Activated naive CD4-positive, alpha-beta T cell treated with Interleukin-2 at 50 U/mL for 16 hours (primary cell): ENCODE measurements at places on chromosomes 13 and 19.

DNA sequence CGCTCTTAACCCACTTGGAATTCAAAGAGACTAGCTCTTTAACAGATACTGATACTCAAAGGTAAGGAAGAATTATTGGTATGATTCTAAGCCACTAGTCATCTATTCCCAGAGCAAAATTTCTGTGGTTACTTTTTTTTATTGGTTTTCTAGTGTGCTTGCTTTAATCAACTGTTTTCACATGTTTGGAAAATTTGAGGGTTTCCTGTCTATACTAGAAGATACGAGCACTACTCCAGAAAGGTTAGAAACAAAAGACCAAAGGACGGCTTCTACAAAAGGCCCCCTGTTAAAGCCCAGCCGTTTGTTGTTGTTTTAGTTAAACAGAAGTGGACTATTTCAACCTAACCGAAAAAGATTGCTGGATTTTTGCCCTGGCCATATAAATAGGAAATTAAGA lies 18.5 kb upstream of the LPAR6 start:
- no peak for DNase-seq

DNA sequence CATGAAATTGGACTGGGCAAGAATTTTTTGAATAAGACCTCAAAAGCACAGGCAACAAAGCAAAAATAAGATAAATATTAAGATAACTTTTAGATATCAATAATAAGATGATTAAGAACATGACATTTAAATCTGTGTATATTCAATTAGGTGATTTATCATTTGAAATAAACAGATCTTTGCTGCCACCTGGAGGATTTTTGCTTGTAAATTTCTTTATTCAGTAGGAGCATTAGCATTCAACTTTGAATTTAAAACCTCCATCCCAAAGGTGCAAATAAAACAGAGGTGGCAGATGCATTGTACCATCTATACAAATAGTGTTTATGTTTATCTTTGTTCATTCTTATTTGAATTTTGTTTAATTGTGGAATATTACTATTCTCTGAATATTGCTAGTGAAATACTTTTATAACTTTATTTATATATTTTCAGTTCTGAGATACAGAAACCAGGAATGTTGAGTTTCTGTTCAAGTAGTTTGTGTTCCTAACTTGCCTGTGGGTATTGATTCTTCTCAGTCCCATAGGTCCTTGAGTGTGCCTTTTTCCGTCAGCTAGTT lies 20.9 kb downstream of the COG6 start:
- no peak for DNase-seq

GRCh38 chr13:32075170-32075851 lies 43.7 kb downstream of the FRY start:
- no peak for DNase-seq

GRCh38 chr19:39590265-39590664 lies 12.1 kb upstream of the LGALS13 start:
- no peak for DNase-seq

DNA sequence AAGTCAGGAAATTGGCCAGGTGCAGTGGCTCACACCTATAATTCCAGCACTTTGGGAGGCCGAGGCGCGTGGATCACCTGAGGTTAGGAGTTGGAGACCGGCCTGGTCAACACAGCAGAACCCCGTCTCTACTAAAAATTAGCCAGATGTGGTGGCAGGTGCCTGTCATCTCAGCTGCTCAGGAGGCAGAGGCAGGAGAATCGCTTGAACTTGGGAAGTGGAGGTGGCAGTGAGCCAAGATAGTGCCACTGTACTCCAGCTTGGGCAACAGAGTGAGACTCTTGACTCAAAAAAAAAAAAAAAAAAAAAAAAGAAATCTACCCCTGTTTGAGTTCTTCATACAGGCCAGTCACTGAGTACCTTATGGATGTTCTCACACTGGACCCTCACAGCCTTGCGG lies 42.0 kb downstream of the SLC15A1 start:
- no peak for DNase-seq

DNA sequence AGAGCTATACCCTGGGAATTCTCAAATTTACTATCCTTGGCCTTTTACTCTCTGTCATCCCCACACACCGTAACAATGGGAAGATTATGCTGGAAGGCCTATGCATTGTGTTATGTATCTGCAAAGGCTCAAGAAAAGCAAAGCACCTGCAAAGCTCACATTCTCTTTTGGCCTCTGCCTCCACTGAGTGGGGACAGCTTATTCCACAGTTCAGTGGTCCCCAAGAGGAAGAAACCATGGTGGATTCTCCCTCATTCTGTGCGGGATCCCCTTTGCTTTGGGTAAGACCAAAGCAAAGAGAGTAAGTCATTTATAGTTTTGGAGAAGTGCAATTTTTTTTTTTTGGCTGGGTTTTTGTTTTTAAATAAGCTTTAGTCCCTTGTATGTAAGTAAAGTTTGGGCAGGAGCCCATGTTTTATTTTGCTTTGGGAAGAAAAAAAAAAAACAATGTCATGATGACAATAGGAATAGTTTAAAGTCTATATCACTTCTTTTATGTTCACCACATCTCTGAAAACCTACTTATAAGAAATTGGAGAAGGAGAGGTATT lies 530.6 kb downstream of the FGF9 start:
- no peak for DNase-seq

GRCh38 chr19:51086153-51086850 lies 3.6 kb upstream of the KLK14 start:
- DNase-seq, result no peak

DNA sequence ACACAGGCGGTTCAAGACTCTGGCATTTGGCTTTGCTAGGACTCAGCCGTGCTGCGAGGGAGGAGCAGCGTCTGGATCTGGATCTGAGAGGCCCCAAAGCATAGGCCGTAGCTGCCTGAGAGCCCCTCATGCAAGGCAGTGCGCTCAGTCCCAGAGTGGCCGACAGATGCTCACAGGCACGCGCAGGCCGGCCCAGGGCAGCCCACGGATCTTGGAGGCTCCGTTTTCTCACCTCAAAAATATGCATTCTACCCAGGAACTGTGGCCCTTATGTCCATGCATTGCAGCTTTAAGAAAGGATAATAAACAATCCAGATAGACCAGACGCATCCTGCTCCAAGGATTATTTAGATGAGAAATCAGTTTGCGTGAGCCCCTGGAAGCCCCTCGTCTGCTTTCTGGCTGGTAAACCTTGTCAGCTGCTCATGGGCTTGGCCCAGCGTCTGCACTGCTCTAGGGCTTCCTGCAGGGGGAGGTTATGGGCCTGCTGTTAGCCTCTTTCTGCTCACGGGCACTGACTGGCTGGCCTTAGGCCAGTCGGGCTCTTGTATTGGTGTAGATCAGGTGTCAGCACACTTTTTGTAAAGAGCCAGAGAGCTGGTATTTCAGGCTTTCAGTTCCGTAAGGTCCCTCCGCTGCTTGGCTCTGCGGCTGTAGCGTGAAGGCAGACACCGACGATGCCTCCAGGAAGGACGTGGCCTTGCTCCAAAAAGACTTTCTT lies 24.2 kb downstream of the TEX29 start:
- DNase-seq, result no peak

DNA sequence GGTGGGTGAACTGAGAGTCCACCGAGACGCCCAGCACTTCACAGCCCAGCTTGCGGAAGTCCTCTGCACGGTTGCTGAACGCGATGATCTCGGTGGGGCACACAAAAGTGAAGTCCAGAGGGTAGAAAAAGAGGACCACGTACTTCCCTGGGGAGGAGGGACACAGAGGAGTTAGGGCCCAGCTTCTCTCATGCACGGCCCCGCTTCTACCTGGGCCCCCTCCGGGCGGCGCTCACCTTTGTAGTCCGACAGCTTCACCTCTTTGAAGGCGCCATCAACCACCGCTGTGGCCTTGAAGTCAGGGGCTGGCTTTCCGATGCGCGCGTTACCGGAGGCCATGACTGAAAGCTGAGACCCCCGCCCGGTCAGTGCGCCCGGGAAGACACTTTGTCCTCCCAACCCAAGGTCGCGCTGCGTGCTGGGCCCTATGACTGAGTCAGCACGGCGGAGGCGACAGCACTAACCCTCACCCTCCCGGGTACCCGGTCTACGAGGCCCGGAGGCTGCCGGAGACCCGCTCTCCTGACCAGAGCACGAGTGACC lies 606 bp downstream of the PRDX2 start:
- peak; percentile 33 for DNase-seq

- DNase-seq, result no peak
These were observed 2.3 kb downstream of the NCCRP1 start for GRCh38 chr19:39199025-39199424.

GRCh38 chr13:20415694-20416107 lies 110.0 kb downstream of the CRYL1 start:
- DNase-seq, result no peak

- DNase-seq, result no peak
These were observed 27.8 kb upstream of the IGSF23 start for GRCh38 chr19:44585371-44586133.

- DNase-seq, result no peak
These were observed 20.1 kb downstream of the PLEKHF1 start for GRCh38 chr19:29685326-29685725.

GRCh38 chr19:17606590-17607185 lies 51.2 kb downstream of the COLGALT1 start:
- DNase-seq, result no peak

DNA sequence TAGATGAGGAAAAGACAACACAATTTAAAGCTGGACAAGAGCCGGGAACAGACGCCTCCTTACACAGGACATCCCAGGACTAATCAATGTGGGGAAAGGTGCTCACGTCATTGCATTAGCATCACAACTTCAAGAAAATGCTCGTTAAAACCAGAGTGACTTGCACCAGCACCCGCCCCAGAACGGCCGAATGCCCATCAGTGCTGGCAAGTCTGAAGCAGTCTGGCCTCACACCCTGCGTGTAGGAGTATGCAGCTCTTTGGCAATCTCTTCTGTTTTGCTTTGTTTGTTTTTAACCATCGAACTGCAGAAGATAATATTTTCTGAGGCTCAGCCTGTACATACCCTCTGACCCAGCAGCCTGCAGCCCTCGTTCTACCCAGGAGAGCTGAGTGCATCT lies 44.8 kb upstream of the LDLR start:
- no peak for DNase-seq

- no peak for DNase-seq
These were observed 24.4 kb downstream of the MYO1F start for GRCh38 chr19:8552810-8553209.

- no peak for DNase-seq
These were observed 29.7 kb downstream of the OLFM2 start for GRCh38 chr19:9906475-9907087.

- DNase-seq, result peak; percentile 71
These were observed 86.0 kb downstream of the GADD45B start for GRCh38 chr19:2561895-2562294.

GRCh38 chr19:33090179-33090578 lies 9.2 kb downstream of the GPATCH1 start:
- DNase-seq, result no peak

DNA sequence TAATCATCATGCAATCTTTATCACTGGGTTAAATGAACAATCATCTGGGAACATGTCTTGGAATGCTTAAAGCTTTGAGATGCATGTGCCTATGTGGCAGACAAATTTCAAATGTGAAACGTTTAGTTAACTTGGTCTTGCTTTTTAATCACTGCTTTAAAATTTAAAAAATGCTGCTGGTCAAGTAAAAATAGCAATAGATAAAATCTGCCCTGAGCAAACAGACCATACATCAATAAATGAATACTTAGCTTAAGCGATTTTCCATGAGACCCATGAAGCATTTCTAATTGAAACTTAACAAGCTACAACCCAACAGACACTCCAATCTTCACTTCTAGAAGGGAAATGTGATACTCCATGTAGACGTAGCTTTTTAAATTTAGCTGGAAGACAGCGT lies 1.9 kb upstream of the KL start:
- no peak for DNase-seq

DNA sequence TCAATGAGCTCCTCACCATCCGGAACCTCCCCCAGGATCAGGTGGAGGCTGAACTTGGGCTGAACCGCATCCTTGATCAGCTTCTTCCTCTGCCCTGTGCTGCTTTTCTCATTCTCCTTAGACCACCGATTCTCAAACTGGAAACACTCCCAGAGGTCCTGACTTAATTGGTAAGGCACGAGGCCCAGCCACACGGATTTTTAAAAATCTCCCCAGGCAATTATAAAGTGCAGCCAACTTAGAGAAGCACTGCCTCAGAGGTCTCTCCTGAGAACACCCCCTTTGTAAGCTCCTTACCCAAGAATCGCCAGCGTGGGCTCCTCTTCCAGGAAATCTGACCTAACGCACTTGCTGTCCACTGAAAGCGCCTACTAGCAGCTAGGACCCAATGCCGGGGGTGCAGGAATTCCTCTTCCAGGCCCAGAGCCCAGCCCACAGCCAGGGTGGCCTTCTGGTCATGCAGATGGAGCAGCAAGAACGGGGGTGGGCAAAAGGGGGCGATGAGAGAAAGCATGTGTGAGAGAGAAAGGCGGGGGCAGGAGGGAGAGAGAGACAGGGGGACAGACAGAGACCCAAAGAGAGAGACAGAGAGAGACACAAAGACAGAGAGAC lies 66.9 kb upstream of the CACNA1A start:
- DNase-seq, result no peak

GRCh38 chr19:35959040-35959967 lies 23.1 kb downstream of the LRFN3 start:
- peak; percentile 83 for DNase-seq

DNA sequence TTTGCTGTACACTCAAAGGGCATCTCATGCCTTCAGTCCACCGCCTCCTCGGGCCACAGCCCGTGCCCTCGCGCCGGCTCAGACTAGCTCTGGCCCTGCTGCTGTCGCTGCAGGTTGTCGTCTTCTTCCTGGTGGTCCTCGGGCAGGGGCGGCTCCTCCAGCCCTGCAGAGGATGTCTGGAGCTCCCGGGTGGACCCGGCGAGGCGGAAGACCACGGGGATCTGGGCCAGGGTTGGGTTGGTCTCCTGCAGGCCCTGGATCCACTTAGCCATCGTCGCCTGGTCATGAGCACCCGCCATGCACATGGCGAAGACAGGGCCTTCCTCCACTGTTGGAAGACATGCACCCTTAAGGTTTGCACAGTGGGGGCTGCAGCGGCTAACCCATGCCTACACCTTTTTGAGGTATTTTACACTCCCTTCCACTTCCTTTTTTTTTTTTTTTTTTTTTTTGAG lies 489 bp upstream of the ZNF653 start:
- DNase-seq, result no peak

GRCh38 chr13:23999424-23999823 lies 102.1 kb upstream of the C1QTNF9B start:
- no peak for DNase-seq

GRCh38 chr19:39099341-39099740 lies 15.2 kb downstream of the ACP7 start:
- DNase-seq, result no peak

DNA sequence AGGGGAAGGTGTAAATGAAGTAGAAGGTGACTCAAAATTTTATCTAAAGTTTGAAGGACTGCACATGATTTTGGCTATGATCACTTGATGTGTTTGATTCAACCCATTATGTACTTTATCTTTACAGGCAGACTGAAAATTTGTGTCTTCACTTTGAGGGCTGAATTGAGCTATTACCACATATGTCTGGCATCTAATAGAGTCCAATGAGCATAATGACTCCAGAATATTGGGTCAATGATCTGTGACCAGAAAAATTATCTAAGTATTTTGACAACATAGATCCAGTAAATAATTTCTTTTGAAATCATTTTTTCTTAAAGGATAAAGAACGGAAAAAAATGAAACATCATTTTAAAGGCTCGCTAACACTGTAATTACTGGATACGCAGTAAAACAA lies 2810.0 kb downstream of the PCDH9 start:
- no peak for DNase-seq

GRCh38 chr13:25675060-25675459 lies 303.3 kb downstream of the ATP8A2 start:
- DNase-seq, result no peak
